ENCODE measurements at places on chromosomes 7 and 10.

- no peak for DNase-seq
These were observed 85.9 kb downstream of the SLIT1 start for GRCh38 chr10:97099868-97100267.

- no peak for DNase-seq
These were observed 154.7 kb downstream of the PON1 start for GRCh38 chr7:95169678-95170077.

DNA sequence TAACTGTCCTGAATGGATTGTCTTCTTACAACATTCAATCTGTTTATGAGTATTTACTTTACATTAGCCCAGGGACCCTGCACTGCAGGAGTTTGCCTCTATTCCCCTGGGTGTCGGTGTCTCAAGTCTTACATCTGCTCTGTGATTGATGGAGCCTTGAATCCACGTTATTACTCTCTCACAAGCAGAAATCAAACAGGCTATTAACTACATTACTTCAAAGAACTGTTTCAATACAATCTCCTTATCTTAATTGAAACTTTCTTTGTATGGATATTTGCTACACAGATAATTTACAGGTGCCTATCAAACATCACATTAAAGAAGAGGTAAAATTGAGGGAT, 3.1 kb upstream of the ARID5B start:
- no peak for DNase-seq

DNA sequence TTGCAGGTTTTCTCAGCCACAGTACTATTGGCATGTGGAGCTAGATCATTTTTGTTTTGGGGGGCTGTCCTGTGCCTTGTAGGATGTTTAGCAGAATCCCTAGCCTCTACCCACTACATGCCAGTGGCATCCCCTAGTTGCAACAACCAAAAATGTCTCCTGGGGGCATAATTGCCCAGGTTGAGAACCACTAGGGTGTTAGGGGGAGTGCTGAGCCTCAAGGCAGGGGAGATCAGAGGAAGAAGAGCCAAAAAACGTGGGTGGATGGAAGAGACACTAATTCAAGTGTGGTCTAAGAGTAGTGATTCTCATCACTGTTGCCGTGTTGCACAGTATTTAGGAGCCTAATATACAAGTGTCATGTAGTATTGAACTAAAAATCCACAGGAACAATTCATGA, 31.7 kb upstream of the CCNY start:
- no peak for DNase-seq

DNA sequence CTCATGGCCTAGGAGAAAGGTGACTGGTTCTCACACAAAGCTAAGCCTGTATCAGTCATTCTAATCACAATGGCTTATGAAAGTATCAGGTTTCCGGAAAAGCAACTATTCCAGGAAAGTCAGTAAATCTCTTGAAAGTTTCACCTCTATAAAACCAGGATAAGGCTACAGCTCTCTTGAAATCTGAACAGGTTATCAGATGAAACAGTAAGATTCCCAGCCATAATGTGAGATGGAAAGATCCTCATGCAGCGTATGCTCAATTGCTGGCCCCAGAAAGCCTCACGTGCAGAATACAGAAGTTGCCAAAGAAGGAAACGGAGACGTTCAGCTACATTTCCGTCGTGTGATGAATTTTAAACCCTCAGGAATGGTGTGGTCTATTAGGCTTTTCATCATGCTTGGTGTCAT, 90.0 kb downstream of the PFKFB3 start:
- no peak for DNase-seq

DNA sequence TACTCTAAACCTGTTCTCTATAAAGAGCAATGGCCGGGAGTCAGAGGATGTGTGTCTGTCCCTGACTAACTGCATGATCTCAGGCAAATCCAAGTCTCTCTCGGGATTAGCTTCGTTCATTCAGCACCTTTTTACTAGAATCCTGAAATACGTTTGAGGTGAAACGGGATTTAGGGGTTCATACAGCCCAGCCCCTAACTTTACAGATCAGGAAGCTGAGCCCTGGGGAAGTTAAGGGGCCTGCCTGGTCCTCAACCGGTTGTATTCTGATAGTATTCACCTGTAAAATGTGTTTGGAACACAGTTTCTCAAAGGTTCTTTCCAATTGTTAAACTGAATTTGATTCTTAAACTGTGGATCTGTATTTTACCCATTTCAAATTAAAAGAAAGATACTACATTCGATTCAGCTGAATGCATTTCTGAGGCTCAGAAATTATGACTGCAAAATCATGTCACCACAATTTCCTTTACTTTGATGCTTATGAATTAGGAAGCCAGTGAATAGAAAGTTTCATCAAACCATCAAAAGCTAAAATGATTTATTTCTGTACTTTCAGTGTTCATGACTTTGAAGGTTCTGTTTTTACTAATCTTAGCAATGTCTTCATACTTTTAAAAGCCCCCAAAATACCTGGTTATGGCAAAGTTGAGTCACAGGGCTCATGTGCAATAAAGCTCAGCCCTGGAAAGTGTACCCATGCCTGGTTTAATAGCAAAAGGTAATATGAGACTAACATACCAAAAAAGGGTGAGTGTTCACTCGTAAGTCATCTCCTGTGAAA, 28.9 kb upstream of the EZH2 start:
- DNase-seq = no peak

GRCh38 chr10:13712837-13713581, 126.2 kb downstream of the PRPF18 start:
- no peak for DNase-seq

- DNase-seq = no peak
These were observed 78.7 kb upstream of the PPP2R2D start for GRCh38 chr10:131822013-131822691.

GRCh38 chr7:44184206-44184872, 4.9 kb downstream of the GCK start:
- DNase-seq = no peak

DNA sequence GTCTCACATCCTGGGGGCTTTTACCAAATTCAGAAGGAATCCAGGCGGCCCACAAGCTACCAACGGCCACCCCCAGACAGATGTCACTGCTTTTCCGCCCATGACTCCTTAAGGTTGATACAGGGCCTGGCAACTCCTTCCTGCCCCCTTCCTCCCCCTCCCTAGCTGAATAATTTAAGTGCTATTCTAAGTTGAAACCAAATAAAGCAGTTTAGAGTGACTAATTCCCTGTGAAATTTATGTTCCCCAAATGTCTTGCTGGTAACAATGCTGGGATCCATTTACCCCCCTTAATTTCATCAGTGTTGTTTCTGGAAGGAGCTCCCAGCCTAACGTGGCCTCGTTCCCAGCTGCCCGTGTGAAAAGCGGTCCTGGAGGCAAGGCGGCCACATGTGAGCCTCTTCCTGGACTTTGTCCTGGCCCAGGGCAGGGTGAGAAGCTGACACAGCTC, 109.6 kb downstream of the TMEM130 start:
- DNase-seq = no peak

GRCh38 chr7:98049034-98049433, 57.6 kb upstream of the LMTK2 start:
- DNase-seq = no peak

DNA sequence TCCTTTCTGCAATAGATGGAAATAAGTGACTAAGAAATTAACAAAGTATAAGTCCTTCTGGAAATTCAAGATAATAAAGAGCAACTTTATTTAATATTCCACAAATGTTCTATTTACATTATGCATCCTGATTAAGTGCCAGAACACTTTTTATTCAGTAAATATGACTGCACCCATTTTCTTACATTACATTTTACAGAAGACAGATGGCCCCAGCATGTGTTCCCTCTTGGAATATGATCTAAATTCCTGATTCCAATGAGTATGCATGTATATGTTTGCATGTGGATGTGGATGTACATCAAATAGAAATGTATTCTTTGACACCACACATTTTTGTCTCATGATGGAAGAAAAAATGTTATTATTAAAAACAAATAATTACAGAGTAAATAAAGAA, 628.7 kb upstream of the SEMA3D start:
- no peak for DNase-seq

DNA sequence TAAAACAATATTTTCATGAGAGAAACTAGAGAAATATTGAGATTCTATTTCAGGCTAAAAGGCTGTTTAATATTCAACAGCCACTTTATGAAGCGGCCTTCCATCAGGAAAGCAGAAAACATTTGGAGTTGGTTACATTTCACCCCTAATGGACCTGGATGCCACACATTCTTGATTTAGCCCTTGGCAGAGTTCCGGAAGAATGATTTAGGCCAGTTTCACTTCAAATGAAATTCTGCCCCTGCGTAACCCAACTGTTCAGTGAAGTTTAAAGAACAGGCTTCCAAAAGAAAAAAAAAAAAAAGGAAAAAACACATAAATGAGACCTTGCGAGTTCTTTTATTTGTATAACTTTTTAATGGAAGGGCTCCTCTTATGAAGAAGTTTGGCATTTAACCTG, 239.2 kb upstream of the AKR1E2 start:
- no peak for DNase-seq

DNA sequence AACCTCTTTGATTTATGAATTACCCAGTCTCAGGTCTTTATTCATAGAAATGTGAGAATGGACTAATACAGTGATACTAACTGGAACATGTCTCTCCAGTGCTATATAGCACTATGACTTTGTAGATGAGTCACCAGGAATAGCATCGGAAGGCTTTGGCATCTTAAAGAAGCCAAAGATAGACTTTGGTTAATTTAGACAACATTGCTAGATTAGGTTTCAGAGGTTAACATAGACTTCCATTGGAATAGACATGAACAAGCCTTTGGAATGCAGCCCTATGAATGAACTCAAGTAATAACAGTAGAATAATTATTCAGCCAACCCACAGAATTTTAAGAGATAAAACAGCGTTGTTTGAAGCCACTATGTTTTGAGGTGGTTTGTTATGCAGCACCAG, 169.2 kb downstream of the HGF start:
- no peak for DNase-seq

DNA sequence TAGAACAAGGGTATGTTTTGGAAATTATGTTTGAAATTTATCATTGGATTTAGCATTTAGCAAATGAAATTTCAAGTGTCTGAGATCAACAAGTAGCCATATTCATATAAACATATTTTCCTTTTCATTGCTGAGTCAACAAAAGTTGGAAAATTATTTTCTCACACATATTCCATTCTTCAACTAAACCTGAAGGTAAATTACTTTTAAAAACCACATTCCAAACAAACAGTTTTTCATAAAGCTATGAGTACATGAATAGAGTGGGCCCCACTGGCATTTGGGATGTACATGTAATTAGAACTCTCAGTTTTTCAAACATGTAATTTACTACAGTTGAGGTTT, 178.3 kb upstream of the MKLN1 start:
- no peak for DNase-seq

- DNase-seq = no peak
These were observed 6.9 kb upstream of the WIPI2 start for GRCh38 chr7:5183155-5183554.

DNA sequence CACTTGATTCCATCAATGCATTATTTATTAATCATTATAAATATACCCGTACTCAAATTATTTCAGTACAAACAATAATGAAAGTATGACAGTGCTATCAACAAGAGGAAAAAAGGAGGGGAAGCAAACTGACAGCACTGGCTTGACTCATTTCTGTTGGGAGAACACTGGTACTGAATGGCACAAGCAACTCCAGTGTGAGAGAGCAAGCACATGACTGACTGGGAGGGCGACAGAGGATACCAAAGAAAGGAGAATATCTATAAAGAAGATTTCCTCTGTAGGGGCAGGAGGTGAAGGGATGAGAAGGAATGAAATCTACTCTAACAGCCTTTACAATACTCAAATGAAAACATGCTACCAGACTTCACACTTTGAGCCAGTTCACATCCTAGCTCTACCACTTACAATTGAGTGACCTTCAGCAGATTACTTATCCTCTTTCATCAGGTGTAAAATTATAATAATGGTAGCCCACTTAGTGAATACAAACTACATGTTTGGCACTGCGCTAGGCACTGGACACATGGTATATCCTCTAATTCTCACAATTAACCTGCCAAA, 1.5 kb downstream of the USP54 start:
- DNase-seq = no peak

GRCh38 chr10:57506414-57507094, 761.1 kb downstream of the IPMK start:
- no peak for DNase-seq

- DNase-seq = no peak
These were observed 123.3 kb upstream of the LAMB4 start for GRCh38 chr7:108253275-108254044.

GRCh38 chr10:128296253-128297007, 170.2 kb upstream of the MKI67 start:
- DNase-seq = no peak

- no peak for DNase-seq
These were observed 23.3 kb downstream of the TBATA start for GRCh38 chr10:70761727-70762350.

GRCh38 chr10:114009281-114009996, 34.2 kb upstream of the ADRB1 start:
- no peak for DNase-seq

DNA sequence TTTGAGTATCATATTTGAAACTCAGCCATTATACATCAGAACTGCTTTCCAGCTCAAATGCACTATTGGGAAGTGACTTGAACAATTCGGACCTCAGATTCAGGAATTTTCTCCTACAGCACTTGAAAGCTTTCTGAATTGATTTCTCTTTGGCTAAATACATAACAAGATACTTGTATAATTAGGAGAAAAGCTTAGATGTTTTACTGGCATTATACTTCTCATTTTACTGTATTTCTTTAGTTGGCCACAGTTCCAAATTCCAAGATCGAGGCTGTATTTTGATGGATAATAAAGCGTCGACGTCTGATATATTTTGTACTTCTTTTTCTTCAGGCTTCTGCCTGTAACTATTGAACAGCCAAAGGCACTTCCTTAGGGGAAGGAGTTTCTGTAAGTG, 26.7 kb upstream of the LYZL2 start:
- DNase-seq = no peak

- no peak for DNase-seq
These were observed 428 bp downstream of the ADARB2 start for GRCh38 chr10:1736972-1737221.

GRCh38 chr10:93596539-93596938, 4.5 kb downstream of the RBP4 start:
- no peak for DNase-seq

GRCh38 chr7:88366845-88367244, 60.2 kb upstream of the STEAP4 start:
- DNase-seq = no peak

DNA sequence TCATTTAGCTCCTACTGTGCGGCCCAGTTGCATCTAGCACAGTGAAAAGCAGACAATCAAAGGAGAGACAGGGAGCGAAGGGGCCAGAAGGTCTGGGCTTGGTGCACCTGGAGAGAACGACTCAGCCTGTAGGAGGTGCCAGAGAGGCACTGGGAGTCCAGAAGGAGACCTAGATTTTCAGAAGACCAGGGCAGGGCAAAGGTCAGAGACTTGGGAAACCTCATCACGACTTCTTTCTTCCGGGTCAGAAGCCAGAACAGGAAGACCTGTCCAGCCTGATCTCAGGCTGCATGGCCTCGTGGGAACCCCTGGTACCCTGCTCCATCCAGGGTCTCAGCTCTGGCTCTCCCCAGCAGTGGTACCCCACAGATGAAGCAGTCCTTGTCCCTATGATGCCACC, 5.2 kb downstream of the AGAP3 start:
- DNase-seq = no peak
